ENCODE measurements at places on chromosomes 16 and 17.

- DNase-seq = no peak
Measured at GRCh38 chr16:9911231-9911630, 271.0 kb downstream of the GRIN2A start.

DNA sequence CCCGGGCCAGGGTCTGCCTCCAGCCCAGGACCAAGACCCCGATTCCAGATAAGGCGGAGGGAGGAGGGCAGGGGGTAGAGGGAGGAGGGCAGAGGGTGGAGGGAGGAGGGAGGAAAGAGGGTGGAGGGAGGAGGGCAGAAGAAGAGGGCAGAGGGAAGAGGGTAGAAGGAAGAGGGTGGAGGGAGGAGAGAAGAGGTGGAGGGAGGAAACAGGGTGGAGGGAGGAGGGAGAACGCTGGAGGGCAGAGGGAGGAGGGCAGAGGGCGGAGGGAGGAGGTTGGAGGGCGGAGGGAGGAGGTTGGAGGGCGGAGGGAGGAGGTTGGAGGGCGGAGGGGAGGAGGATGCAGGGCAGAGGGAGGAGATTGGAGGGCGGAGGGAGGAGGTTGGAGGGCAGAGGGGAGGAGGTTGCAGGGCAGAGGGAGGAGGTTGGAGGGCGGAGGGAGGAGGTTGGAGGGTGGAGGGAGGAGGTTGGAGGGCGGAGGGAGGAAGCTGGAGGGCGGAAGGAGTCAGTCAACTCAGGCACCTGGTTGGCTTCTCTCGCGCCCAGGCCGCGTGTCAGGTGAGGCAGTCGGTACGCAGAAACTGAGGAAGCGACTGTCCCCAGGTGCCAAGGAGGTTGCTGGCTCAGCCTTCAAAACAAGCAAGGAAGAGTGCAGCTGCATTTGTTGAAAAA, 65.2 kb downstream of the KLHDC4 start:
- no peak for DNase-seq

GRCh38 chr17:46730026-46730425, 88.5 kb downstream of the WNT3 start:
- no peak for DNase-seq

DNA sequence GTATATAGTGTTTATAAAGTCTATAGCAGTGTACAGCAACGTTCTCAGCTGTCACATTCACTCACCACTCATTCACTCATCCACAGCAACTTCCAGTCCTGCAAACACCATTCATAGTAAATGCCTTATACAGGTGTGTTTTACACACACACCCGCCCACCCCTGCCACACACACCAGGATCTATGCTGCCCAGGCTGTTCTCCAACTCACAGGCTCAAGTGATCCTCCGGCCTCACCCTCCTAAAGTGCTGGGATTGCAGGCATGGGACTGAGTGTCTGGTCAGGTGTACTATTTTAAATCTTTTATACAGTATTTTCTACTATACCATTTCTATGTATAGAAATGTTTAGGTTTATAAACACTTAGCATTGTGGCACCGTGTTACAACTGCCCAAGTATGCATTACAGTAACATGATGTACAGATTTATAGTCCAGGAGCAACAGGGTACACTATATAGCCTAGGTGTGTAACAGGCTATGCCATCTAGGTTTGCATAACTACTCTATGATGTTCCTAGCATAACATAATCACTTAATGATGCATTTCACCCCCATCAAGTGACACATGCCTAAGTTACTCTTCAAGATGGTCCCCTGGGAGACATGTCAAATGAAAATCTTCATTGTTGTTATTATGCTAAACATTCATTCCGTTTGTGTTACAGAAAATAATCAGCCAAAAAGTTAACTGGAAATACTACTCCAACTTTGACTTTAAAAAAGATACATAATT, 42.5 kb downstream of the CREBBP start:
- no peak for DNase-seq

Data from right cardiac atrium (tissue), 5 donors.